ENCODE measurements at places on chromosomes 7 and 10. TPM values are rescaled to one million over a fixed set of nuclear protein-coding genes. Genes with fewer than 3 reads are reported as not detected.

- DNase-seq: no peak
Measured at GRCh38 chr10:119313644-119314043, 106.3 kb downstream of the GRK5 start.

The HELLS gene
- total RNA-seq: 98.0 TPM

DNA sequence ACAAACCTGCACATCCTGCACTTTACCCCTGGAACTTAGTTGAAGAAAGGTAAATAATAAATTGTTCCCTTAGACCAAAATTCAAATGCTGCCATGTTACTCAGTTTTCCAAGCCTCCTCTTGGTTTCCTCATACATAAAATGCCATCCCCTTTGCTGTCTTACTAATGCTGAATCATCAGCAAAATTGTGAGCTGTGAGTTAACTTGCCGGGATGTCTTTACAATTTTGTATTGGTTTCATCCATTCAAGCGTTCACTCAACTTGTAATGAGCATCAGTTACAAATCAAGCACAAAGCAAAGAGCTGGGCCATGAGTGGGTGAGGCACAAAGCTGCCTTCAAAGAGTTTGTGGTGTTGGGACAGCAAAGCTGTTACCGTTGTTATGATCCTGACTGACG lies 395.8 kb upstream of the ZMIZ1 start:
- DNase-seq: peak; percentile 97

DNA sequence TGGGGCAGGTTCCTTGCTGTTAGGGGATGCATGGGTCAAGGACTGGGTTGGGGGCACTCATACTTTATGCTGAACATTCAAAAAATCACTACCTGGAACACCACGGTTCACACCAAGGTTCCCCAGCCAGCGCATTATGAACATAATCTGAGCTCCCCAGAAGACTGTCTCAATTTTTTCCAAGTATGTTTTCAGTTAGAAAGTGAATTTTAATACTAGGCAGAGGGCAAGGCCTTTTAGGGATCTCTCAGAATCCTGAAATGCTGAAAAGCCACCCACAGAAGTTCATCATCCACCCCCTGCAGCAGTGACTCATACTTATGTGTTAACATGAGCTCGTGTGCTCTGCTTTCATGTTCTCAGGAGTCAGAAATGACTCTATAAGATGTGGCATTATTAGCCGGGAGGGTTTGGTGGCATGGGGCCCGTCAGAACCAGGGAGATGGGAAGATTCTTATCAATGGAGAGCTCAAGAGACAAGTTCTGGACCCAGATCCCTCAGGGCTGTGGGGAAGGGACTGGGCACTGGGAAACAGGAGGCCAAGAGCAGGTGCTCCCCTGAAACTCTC lies 185.2 kb upstream of the ITGB1 start:
- DNase-seq: peak; percentile 100

The CYP26A1 gene
- total RNA-seq: not detected

Data from PC-3 (cell line).